ENCODE measurements at places on chromosomes 6 and 20. TPM values are rescaled to one million over a fixed set of nuclear protein-coding genes. Genes with fewer than 3 reads are reported as not detected.
A peak's percentile ranks its signal among the peaks of the same experiment; 100 is the strongest.

GRCh38 chr20:20837574-20838021, 125.2 kb upstream of the RALGAPA2 start:
- peak; percentile 82 for DNase-seq

DNA sequence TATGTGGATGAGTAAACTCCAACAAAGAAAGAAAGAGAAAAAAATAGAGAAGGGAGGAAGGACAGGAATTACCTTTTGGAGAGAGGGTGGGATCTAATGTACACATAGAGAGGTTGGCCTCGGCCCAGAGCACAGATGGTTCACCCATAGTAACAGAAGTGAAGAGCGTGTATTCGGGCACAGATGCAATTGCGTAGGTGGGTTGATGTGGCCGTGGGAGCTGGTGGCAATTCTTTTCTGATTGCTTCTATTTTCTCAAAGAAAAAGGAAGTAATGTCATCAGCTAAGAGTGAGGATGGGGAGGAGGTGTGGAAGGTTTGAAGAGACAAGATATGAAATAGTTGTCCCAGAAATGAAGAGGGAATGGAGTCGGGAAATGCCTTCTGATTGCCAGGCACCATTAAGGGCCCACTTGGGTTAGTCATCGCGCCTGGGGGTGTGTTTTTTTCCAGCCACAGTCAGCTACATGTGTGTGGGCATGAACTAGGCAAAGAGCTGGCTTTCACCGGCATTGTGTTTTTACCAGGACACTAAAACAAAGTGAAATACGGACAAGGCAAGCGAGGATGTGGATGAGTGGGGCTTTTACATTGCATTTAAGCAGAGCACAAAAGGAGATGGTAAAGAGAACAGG, 158.7 kb downstream of the SYNE1 start:
- DNase-seq = no peak

The MRPS26 gene
- total RNA-seq = 77.7 TPM

The APMAP gene
- total RNA-seq = 67.9 TPM

DNA sequence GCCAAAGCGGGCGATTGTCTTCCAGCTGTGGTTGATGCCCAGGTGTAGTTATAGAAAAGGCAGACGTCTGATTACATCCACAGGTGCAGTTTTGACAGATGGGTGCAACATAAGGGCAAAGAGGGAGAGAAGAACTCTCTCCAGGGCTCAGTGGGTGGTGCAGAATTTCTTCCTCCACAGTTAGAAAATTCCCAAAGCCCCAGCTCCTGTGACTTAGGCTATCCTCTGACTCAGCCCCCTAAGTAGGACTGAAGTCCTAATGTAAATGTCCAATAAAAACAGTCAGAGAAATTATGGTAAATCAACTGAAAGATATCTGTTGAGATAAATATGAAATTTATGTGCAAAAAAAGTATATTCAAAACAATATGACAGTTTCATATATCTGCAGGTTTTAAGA, 31.4 kb downstream of the LYRM4 start:
- DNase-seq = no peak

DNA sequence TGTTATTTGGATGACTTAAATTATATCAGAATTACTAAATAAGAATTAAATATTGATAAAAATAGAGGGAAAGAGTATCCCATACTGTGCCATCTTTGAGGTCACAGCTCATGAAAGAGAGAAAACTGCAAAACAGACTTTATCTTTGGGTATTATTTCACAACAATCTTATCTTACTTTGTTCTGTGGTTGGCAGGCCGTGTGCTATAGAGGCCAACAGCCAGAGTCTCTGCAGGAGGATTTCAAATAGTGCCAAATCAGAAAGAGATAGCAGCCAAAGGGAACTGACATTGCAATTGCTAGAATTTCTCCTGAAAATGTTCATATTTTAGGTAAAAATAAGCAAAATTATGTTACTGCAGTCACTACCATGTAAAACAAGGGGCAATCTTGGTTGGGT, 354.2 kb downstream of the GRIK2 start:
- DNase-seq = no peak

The PEX3 gene
- 19.0 TPM for total RNA-seq

DNA sequence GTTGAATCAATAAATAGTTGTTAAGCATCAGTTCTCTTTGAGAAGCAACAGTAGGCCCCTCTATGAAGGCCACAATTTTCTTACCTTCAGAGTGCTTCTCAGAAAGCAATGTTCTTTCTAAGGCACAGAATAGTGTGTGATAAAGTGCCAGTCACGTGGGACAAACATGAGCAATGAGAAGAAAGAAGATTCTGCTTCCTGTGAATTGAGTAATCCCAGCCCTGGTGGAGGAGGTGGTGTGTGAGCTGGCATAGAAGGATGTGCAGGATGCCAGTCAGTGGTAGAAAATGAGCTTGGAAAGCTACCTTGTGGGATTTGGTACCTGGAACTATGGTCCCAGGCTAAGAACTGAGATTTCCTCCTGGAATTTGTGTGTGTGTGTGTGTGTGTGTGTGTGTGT, 21.7 kb downstream of the KIZ start:
- no peak for DNase-seq

The MOG gene
- not detected for total RNA-seq

- DNase-seq = no peak
Observed at GRCh38 chr6:20542927-20543602, 8.8 kb downstream of the CDKAL1 start.

The SLC22A7 gene
- not detected for total RNA-seq

The NTSR1 gene
- 8.7 TPM for total RNA-seq
